ENCODE measurements at places on chromosomes 7 and 10. TPM values are rescaled to one million over a fixed set of nuclear protein-coding genes. Genes with fewer than 3 reads are reported as not detected.

Gene ECHS1
- total RNA-seq, result 104 TPM

Gene MAGI2
- total RNA-seq, result 13.1 TPM

Gene DDC
- 3.3 TPM for total RNA-seq

Gene FAM221A
- total RNA-seq, result 55.7 TPM

Gene RAB19
- not detected for total RNA-seq

Gene PPP1R3A
- 1.4 TPM for total RNA-seq

Gene OPTN
- total RNA-seq, result 87.5 TPM

- DNase-seq, result no peak
Measured at GRCh38 chr7:120949998-120950538, 509 bp upstream of the ING3 start.

GRCh38 chr10:54745436-54745835, 55.6 kb downstream of the PCDH15 start:
- no peak for DNase-seq

DNA sequence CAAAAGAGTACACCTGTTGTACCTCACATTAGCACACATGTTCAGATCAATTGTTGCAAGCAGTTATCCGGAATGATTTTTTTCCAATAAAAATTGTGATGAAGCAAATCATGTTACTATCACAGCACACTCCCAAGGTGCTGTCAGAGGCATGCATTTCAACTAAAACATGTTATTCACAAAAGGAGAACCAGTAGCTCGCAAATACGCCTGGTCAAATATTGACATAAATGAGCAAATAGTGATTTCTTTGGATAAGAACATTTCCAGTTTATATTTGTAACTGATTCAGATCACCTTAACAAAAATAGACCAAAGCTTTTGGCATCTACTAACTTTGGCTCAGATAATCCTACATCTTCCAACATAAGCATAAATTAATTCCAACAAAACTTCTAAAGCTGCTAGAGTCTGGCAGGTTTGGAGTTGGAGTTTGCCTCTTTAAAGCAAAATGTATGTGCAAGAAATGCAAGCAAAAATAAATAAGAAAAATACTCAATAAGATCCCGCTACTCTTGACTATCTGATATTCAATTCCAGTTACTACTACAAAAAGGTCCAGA, 208.0 kb downstream of the SFMBT2 start:
- no peak for DNase-seq

DNA sequence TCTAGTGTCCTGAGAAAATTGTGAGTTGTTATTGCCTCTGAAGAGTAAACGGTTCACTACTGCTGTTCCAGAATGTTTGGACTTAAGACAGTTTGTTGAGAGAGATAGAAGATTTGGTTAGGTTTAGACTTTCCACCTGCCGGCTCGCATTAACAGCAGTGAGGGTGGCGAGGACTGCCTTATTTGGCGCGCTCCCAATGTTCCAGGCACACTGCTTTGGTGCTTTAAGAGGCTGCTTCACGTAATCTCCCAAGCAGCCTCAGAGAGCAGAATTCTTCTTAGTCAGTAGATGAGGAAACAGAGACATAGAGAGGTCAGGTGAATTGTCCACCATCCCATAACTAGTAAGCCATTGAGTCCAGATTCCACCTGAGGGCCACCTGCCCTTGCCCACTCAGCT, 41.1 kb downstream of the GLRX3 start:
- no peak for DNase-seq

GRCh38 chr7:98137134-98137825, 30.6 kb downstream of the LMTK2 start:
- no peak for DNase-seq
